Astrocyte (in vitro differentiated cells and primary cell): ENCODE measurements at places on chromosomes 2 and 18.

DNA sequence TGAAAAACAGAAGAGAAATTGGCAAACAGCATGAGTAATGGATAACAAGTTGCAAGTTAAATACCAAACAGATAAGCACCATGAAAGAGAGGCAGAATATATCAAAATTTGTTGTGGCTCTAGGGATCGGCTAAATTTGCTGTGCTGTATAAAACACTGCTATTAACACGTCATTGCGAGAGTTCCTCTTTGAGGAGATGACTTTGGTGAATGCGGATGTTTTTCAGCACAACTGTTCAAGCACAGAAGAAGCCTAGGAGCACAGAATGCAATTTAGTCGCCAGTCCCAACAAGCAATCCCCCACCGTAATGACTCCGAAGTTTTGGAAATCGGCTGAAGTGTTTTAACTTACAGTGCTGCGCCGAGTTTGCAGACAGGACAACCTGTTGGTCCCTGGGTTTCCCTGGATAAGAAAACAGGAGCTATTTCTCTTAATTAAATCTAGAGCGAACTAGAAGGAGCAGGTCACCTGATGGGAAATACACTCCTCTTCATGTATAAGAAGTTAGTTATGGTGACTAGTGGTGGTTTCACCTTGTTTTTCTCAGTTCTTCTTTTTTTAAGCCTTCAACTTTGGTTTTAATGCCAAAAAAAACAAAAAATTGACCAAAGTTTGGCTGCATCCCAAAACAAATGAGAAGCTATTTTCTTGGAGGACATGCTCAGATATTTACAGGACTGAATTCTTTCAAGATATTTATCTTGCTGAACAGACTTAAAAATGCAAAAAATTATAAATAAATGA, 454.1 kb upstream of the SALL3 start:
- peak; percentile 4 for DNase-seq

GRCh38 chr2:216133397-216133796, 24.2 kb downstream of the XRCC5 start:
- no peak for DNase-seq

DNA sequence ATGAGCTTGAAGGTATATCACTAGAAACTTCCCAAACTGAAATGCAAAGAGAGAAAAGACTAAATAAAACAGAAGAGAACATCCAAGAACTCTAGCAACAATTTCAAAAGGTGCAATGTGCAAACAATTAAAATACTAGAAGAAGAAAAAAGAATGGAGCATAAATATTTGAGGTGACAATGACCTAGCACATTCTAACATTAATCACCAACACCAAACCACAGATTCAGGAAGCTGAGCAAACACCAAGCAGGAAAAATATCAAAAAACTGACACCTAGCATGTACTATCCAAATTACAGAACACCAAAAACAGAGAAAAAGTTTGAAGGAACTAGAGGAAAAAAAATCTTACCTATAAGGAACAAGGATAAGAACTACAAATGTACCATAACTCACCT, 460.8 kb downstream of the IRS1 start:
- DNase-seq, result no peak

DNA sequence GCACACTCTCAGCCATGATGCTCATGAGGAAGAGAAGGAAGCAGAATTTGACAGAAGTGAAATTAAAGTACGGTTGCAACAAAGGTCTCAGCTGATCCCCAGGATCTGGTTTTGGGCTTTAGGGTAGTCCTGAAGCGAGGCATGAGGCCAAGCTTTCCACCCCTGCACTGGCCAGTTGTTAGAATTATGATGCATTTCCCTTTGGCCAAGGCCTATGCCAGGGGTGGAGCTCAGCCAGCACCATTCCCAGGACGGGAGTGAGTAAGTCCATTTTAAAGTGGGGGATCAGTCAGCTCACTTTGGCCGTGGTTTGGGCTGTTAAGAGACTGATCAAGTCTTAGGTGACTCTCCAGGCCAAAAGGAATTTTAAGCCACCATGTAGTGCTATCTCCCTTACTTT, 314.5 kb upstream of the MMADHC start:
- peak; percentile 52 for DNase-seq

DNA sequence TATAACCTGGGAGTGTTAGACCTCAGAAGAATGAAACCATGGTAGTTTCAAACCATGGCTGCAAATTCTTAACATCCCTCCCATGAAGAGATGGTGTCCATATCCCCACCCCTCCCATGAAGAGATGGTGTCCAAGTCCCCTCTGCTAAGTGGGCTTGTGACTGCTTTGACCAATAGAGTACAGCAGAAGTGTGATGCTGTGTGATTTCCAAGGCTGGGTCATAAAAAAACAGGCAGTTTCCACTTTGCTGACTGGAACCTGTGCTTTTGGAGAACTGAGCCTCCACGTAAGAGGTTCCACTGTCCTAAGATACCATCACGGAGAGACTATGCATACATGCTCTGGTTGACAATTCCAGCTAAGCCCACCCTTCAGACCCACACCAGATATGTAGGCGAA, 65.5 kb downstream of the MRO start:
- no peak for DNase-seq

DNA sequence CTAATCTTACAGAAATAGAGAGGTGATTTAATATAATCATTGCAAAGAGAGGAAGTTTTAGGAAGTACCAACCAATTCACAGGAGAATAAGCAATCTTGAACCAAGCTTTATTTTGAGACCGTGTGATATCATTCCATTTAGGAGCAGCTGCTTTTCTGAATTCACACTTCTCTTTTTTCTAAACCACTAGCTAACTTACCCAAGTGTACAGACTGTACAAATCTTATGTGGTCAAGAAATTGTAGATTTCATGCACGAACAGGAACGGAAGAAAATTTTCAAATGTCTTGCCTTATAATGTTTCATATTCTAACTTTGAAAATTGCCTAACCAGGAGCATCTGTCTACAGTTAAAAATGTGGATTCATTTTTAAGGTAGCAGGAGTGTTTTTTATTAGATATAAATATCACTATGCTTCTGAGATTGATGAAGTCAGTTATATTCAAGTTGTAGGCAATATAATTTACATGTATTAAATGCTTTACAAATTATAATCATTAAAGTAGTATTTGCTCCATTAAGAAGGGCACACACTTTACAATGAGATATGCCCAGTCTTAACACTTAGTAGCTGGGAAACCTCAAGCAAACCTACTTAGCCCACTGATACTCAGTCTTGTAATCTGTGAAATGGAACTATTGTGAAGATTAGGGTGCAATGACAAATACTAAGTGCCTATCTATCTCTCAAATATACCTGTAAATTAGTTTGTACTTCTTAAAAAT, 302.2 kb upstream of the STON1 start:
- DNase-seq, result no peak

DNA sequence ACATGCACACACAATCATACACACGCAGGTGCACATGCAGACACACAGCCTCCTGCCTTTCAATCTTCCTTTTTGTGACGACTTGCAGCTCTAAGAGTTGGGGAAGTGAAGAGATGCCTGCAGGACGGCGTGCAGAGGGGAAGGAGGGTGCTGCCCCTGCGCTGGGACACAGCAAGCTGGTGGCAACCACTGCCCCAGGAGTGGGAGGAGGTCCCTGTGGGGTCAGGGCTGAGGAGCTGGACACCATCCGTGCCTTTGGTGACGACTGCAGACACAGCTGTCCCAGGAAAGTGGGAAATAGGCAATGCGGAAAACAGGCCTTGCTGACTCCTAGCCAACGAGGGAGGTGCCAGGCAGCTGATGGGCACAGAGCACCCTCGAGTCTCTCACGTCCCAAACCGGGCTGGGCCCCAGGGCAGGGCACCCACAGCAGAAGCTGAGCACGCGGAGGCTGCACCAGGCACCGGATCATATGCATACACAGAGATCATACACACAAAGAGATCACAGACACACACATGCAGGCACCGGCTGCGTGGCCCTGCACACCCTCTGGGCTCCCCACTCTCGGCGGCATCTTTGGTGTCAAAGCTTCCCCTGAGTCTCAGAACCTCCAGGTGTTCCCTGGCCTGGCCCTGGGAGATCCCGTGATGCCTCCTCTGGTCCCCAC, 146.1 kb downstream of the PXDN start:
- no peak for DNase-seq

- peak; percentile 91 for DNase-seq
These were observed 266.5 kb downstream of the KLHL29 start for GRCh38 chr2:23651187-23652080.

DNA sequence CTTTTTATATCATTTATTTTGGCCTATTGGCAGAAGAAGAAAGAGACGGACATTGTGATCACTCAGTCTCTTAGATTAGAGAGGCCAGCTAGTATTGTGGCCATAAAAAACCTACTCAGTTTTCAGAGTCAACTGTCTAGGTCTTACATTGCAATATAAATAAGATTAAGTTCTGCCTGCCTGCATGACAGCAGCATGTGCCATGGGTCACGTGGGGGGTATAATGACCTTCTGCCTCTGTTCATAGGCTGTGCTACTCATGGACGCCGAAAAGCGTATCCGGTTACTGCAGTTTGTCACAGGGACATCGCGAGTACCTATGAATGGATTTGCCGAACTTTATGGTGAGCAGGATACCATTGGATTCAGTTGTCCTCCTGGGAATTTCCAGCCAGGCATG, 238.5 kb downstream of the ALPK2 start:
- no peak for DNase-seq

DNA sequence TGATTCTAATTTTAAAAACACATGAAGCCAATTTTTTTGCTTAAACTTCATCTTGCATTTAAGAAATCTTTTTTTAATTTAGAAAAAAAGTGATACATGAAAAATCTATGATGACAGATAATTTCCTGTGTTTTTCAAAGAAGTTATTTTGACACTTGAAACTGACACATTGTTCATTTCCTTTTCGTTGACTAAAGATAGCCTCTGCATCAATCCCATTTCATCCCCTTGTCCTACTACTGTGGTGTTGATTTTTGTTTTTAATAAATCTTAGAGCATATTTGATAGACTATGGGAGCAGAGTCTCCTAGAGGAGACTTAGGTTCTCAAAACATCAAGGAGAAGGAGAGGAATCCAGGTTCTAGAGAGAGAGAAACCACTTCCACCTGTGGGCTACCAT, 70.9 kb downstream of the ACVR1C start:
- no peak for DNase-seq

- DNase-seq, result peak; percentile 61
These were observed 68.8 kb downstream of the CLHC1 start for GRCh38 chr2:55163274-55163721.

GRCh38 chr2:9950521-9951271, 797 bp upstream of the GRHL1 start:
- DNase-seq, result no peak

- DNase-seq, result no peak
These were observed 141.9 kb upstream of the ID2 start for GRCh38 chr2:8539743-8540551.

DNA sequence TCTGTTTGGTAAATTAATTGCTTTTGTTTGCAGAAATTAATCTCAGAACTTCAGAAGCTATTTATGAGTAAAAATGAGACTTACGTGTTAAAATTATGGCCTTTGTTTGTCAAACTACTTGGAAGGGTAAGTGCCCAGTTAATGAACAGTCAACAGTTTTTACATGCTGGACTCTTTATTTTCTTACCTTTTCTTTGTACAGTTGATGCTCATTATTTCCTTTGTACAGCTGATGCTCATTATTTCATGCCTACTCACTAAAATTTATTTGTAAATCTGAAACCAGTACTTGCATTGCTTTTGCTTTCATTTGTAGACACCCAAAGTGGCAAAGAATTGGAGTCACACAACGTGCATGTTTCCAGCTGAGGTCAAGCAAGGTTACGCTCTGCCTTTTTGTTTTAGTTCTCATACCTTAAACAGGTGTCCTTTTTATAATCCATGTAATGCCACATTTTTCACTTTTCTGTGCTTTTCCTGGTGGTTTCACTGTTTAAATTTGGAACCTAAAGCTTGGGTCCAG, 13.3 kb downstream of the RIF1 start:
- no peak for DNase-seq

DNA sequence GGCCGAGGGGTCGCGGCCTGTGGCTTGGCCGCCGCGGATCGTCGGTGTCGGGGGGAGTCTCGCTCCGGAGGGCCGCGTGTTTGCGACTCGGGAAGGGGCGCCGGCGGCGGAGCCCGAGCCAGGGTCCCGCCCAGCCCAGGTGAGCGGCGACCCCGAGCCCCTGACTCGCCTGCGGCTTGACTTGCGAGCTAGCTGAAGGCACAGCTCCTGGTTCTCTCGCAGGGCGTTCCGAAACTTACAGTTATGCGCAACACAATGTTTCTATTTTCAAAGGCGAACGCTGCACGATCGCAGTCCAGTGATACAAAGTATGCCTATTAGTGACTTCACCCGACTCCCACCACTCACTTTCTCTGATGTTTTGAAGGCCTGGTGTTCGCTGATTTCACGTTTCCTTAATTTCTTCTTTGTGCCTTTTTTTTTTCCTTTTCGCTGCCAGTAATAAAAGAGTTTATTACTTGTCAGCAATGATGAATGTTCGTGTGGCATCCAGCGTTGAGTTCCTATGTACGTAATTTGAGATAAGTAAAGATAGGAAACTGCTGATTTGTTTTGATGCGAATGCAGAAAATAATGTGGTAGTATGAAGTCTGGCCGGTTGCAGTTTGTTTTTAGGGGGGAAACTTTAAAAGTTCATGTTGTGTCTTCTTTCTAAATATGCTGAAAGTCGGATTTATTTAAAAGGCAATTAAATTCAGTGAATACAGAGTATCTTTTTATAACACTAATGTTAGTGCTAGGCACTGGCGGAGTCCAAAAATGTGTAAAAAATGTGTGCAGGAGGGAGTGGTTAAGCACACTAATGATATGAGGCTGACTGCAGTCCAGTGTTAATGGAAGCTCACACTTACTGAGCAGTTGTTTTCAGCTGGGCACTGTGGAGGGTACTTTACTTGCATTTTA, 706 bp downstream of the UBXN2A start:
- DNase-seq, result peak; percentile 44

DNA sequence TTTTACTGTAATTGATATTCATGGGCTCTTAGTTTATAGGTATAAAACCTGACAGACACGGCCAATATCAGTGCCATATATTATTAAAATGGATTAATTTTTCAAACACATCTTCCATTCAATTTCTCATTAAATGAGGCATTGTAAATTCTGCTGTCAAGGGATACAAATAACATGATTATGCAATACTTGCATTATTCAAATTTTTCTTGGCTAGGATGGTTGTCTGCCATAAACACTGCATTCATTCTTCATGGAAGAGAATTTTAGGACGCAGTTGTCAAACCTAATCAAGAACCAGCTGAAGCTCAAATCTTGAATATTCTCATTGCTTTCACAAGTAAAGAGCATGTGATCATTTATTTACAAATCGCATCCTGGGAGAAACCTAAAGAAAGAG, 255.6 kb downstream of the RDH14 start:
- DNase-seq, result peak; percentile 20

DNA sequence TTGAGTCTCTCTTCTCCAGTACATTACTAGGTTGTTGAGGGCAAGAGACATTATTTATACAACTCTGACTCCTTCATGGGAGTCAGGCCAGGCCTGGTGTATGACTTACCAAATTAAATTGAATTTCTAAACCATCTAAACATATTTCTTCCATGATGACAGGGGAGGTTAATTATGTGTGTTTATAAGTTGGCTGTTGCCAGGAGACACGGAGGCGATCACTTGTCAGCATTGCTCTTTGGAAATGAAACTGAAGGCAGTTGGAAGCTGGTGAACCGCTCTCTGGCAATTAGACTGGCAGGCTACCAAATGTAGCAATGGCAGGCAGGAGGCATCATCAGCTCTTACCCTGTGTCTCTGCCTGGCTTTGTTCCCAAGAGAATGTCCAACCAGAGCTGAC, 241.4 kb downstream of the KCNS3 start:
- DNase-seq, result peak; percentile 84

GRCh38 chr2:202215179-202215578, 23.2 kb downstream of the SUMO1 start:
- DNase-seq, result no peak

GRCh38 chr2:110735366-110735765, 3.0 kb downstream of the ACOXL start:
- DNase-seq, result no peak

- peak; percentile 31 for DNase-seq
These were observed 68.5 kb upstream of the PID1 start for GRCh38 chr2:229339618-229340017.
